NCI-H2081 (cell line): ENCODE measurements at places on chromosomes 6 and 20.

- DNase-seq, result no peak
Measured at GRCh38 chr6:137801352-137802114, 65.5 kb upstream of the TNFAIP3 start.

DNA sequence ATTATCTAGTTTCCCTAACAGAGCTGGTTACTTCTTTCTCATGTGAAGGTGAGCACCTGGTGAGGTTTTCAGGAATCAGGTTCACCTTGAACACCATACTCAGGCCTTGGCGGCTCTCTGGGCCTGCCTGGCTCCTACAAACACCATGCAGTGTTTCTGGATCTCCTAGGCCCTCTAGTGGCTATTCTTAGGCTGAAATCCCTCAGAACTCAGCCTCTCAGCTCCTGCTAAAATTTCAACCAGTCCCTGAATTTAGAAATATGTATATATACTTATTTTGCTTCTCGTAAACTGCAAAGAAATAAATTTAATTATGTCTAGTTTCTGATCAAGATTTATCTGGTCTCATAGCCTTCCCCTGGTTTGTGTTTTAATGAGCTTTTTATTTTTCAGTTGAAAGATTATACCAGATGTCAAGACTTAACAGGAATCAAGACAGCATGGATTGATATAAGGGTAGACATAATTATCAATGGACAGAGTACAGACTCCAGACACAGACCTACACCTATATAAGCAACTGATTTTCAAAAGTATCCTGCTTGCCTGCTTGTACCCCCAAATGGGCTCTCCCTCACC lies 55.9 kb downstream of the ANKEF1 start:
- DNase-seq, result peak; percentile 57

GRCh38 chr20:12219798-12220197 lies 302.1 kb downstream of the BTBD3 start:
- no peak for DNase-seq

DNA sequence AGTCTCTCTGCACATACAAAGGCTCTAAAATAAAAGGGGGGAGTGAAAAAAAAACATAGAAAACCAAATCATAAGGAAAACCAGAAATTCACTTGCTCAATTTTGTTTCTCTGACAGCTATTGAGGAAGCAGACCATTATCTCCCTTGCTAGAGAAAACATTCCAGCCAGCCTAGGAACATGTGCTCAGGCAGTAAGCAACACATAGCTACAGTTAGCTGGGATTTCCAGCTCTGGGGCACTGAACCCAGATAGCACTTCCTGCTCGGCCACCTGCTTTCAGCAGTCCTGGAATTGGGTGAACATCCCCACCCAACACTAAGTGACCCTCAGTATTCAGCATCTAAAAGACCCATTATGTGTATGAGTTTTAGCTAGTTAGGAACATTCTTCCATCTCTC lies 61.3 kb downstream of the TNFRSF21 start:
- DNase-seq, result no peak

DNA sequence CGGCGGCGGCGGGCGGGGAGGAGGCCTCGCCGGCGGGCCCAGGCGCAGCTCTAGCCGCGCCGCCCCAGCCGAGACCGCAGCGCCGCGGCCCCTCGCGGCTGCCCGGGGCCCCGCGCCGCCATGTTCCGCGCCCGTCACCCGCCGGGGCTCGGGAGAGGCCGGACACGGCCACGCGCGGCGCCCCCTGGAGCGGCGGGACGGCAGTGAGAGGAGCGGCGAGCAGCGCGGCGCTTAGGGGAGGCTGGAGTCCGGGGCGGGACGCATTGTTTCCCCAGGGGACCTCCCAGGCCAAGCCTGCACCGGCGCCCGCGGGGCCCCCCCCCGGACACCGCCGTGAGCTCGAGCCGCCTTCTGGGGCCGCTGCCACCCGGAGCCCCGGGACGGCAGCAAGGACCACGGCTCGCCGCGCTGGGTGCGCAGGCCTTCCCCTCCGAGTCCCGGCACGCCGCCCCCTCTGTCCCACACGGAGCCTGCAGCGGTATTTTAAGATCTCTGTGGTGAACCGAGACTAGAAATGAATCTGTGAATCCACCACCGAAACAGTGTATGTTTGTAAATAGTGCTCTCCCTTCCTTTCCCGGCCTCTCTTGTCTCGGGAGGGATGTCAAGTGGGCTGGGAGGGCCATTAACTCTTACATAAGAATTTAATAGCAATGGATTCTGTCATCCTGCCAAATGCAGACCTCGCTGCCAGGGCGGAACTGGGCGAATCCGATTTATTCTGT lies 424 bp upstream of the KIF13A start:
- DNase-seq, result peak; percentile 62

- DNase-seq, result no peak
Measured at GRCh38 chr6:112622036-112622435, 274.9 kb downstream of the RFPL4B start.

- DNase-seq, result no peak
Measured at GRCh38 chr6:73579389-73579788, 58.6 kb upstream of the EEF1A1 start.

DNA sequence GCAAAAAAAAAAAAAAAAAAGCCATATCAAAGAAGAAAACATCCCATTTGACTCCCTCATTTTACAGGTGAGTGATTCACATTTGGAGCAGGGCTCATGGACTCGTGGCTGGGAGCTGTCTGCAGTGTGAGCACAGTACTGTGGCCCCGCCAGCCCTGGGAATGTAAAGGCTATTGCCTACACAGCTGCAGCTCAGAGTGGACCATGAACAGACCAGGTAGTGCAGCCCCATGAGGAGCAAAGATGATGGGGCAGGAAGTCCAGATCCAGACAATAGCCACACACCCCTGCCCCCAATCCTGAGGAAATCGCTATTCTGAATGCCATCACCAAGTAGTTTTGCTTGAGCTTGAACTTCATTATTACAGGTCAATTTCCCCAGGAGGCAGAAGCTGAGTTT lies 55.4 kb downstream of the LINC00237 start:
- no peak for DNase-seq
